ENCODE measurements at places on chromosomes 4 and X.
A peak's percentile ranks its signal among the peaks of the same experiment; 100 is the strongest.

- no peak for DNase-seq
These were observed 1068.4 kb downstream of the ARAP2 start for GRCh38 chr4:35175894-35176293.

- no peak for DNase-seq
These were observed 81.4 kb downstream of the ANTXR2 start for GRCh38 chr4:79991601-79992000.

DNA sequence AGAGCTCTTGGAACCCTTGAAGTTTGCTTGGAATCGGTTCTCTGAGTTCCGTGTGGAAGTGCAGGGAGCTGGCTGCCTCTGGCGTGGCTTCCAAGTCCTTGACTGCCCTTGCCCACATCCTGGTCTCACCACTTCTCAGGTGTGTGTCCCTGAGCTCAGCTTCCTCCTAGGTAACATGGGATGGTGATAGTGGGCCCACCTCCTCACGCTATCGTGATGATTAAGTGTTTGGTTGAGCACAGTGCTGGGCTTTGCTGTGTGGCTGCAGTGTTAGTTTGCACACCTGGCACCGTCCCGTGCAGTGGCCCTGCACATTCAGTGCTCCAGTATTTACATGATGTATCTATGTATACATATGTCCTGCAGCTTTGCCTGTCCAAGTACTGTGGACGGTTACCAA lies 81.5 kb downstream of the CLDN34 start:
- no peak for DNase-seq

DNA sequence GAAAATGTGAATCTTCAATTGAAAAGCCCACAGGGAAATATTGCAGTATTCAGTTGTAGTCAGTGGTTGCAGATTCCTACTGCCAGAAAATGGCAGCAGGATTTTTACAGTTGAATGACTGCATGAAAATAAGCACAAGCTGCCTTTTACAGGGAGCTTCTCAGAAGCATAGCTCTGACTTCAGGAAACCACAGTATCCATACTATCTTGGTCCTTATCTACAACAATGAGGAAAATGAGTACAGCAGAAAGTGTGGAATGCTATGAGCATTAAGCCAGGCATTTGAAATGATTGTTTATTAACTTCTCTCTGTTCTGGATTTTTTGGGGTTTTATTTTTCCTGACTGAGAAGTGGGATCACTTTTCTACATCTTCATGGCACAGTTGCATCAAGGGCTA lies 34.6 kb upstream of the PRRG1 start:
- no peak for DNase-seq

GRCh38 chr4:3371033-3372001 lies 70.5 kb upstream of the HGFAC start:
- DNase-seq, result no peak

DNA sequence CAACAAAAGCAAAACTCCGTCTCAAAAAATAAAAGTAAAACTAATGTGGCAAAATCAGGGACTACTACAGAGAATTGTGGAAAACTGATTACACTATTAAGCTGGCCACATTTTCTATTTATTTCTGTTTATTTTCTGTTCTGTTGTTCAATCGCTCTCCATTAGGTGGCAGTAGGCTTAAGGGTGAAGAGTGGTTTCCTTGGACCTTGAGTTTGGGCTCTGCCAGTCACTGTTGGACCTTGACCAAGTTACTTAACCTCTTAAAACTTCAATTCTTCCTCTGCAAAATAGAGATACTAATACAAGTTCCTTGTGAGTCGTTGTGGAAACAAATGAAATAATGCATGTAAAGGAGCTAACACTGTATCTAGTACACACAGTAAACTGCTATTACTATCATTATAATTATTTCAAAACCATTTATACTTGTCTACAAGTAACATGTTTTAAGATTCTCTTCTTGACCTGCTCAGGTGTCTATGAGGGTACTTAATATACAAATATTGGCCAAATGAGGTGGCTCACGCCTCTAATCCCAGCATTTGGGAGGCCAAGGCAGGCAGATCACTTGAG lies 15.2 kb downstream of the HSD17B11 start:
- DNase-seq, result peak; percentile 22

DNA sequence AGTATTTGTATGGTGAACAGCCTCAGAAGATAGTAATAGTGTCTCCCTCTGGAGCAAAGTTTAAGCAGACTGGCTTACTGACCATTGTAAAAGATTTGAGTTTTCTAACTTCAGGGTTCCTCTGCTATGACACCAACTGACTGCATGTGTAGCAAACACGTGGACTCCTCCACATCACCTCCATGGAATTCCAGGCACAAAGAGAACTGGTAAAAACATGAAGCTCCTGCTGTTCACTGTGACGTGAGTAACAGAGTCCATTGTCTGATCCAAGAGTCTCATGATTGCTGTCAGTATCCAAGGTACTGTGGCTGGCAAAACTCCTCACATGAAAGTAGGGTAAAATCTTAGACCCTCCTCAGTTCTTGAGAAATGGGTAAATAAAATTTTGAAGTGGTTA lies 107.6 kb upstream of the FAM9B start:
- no peak for DNase-seq

GRCh38 chrX:122579526-122579925 lies 604.6 kb upstream of the GRIA3 start:
- DNase-seq, result no peak

All from amniotic stem cell (primary cell).